MCF 10A (cell line): ENCODE measurements at places on chromosomes 5 and 9. TPM values are rescaled to one million over a fixed set of nuclear protein-coding genes. Genes with fewer than 3 reads are reported as not detected.

Gene PCA3
- not detected in 2 replicates for total RNA-seq

Gene EGFLAM
- total RNA-seq = 9.3 and 11.5 TPM in 2 replicates

Gene CD72
- total RNA-seq = 1.6 and 1.8 TPM in 2 replicates

Gene PALM2AKAP2
- 5.3 and 9.1 TPM in 2 replicates for total RNA-seq

Gene HABP4
- total RNA-seq = 4.3 and 6.3 TPM in 2 replicates

DNA sequence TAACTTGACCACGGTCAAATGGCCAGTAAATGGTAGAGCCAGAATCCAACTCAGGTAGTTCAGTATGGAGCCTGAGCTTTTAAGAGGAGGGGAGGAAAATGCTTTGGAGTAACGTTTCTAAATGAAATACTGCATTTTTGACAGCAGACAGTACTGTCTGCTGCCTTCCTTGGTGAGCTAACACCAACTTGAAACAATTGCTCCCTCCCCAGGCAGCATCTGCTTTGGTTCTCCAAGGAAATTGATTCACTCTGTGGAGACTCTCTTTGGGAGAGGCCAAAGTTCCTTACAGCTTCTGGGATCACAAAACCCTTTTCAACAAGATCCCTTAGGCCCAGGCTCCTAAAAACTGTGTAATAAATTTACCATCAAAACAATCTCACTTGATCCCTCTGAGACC lies 75.2 kb upstream of the SSBP2 start:
- DNase-seq = peak; percentile 6

DNA sequence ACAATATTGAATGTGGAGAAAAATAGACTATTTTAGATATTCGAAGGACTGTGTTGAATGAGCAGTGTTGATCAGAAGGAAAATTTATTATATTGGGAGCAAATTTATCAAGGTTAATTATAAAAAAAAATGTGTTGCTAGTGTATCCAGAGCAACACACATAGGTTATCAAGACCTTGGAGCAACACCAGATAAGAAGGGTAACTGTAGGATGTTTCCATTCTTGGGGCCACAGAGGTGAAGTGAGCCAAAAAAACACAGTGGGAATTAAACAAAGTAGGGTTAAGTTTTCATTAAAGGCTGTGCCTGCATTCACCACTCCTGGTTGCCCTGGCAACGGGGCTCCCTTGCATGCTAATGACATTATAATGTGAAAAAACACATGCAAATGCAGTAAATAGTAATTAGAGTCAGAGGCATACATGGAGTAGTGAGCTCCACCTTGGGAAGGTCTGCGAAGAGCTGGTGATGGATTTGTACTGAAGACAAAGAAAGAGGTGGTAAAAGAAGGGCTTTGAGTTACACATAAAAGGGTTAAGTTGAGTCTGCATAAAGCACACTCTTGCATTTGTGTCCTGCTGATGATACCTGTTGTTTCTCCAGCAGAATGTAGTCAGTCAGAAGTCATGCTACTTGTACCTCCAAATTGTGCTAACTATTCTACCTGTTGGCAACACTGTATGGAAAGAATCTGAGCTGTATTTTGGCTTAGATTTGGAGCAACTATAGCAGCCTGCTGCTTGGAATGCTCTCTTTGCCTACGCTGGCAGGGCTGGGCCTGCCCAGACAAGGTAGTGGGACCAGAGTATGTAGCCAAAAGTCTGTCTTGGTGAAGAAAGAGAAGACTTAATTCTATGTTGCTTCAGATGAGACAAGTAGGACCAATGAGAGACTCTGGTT lies 59.6 kb downstream of the ATG10 start:
- DNase-seq = peak; percentile 24

GRCh38 chr9:111628411-111628810 lies 2.7 kb upstream of the DNAJC25 start:
- no peak for DNase-seq

- DNase-seq = no peak
Measured at GRCh38 chr9:20364959-20365358, 257.3 kb downstream of the MLLT3 start.

DNA sequence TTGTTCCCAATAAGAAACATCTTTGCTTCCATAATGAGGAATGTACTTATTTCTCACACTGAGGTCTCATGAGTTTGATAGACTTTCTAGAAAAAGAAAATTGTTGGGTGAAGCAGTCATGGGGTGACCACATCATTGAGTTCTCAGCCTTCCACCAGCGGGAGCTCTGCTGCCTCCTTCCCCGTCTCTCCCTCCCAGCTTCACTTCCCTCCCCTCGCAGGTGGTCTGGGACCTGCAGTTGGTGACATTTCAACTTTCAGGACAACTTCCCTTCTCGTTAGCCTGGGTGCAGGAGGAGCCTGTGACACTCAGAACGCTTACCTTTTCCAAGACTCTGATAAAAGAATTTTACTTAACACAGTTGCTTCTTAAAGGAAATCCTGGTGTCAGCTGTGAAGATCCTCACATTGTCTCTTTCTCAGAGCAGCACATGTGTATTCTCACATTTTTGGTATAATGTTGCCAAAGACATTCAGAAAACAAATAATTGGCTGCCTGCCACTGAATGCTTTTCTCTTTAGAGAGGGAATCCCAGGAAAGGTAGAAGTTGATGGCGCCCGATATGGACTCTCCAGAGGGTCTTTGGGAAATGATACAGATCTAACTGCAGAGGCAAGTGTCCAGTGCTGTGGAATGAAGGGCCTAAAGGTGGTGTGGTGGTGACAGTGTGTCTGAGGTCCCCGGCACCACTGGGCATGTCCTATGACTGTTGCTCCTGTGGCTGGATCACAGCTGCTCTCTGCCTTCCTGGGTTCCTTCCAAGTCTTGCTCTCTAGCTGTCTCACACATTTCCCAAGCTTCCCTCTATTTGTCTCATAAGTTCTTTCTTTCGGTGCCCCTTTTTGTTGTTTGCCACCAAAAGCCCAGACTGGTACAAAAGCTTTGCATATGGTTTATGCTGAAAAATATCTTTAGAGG lies 238.1 kb downstream of the GAS1 start:
- DNase-seq = no peak

DNA sequence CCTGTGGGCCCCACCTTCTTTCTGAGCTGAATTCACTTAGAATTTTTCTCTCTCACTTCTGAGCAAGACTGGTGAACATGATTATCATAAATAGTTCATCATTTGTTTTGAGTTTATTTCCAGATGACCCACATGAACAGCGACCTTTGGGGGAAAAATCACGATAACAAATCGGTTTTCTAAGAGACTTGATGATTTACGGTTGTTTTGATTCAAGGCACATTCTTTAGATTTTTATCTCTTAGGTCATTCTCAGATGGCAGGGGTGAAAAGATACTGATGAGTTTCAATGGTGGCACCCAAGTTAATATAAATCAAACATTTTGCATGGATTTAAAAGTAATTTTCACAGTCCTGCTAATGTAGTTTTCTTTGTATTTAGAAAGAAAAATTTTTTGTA lies 95.1 kb downstream of the DMXL1 start:
- no peak for DNase-seq

GRCh38 chr9:70998962-70999361 lies 122.5 kb downstream of the TRPM3 start:
- DNase-seq = no peak

DNA sequence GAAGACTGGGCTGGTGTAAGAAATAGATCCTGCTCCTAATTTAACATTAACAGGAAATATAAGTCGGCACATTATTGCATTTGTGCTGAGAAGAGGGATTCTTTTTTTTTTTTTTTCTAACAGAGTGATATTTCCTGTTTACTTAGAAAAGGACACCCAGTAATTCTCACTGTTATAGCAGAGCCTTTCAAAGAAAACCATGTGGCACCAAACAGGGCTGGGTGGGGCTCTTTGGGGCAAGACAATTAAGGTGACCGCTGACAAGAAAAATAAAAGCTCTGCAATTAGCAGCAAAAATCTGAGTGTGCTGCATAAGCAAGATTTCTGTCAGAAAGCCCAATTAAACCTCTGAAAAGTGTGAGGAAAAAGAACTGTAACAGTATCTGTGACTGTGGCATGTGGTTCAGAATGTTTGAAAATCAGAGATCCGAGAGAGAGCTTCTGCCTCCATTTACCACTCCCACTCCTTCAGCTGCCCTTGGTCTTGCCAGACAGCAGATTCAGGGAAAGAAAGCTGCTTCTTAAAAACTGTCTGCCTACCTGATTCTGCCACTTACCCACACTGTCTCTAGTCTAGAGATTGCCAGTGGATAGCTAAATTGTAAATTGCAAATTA lies 77.1 kb upstream of the IQGAP2 start:
- DNase-seq = no peak

DNA sequence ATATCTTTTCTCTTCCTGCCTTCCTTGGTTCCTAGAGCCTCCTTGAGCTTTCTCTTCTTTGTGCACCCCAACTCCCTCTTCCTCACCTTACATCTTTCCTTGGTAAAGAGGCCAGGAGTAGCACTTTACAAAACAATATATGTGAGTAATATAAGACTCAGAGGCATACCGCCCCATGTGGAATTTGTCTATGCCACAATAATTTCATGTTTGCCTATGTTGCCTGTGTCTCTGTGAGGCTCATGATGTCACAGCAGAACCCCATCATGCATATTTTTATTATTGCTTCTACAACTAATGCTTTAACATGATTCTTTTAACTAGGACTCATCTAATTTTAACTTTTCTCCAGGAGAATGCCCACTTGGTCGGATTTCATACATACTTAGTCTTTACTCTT lies 15.0 kb upstream of the LVRN start:
- peak; percentile 14 for DNase-seq

GRCh38 chr9:7500521-7500920 lies 299.1 kb downstream of the DMAC1 start:
- DNase-seq = peak; percentile 55

GRCh38 chr9:120928483-120929228 lies 2.1 kb upstream of the TRAF1 start:
- DNase-seq = peak; percentile 31

DNA sequence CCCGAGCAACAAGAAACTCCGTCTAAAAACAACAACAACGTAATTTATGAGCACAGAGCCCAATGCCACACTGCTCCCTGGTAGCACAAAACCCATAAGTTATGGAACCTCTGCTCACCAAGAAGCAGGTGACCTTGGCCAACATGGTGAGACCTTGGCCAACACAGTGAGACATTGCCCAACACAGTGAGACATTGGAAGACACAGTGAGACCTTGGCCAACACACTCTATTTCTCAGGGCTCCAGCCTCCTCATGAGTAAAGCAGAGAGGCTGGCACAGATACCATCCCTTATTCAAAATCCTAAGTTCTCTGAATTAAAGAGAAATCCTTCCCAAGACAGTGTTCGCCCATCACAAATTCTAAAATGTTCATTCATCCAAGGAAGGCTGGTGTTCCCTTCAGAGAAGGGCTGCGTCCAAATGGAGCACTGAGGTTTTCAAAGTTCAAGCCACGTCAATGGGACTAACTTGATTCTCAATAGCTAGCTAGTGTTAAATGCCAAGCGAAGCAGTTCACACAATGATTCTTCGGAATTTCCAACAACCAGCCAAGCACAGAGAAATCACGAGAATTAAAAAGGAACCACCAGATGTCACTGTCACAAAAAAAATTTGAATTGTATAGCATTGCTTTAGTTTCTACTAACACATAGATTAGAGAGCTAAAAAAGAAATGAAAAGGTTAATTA lies 29.5 kb downstream of the TTC39B start:
- DNase-seq = peak; percentile 28

- no peak for DNase-seq
Measured at GRCh38 chr9:26551971-26552370, 340.6 kb downstream of the CAAP1 start.

DNA sequence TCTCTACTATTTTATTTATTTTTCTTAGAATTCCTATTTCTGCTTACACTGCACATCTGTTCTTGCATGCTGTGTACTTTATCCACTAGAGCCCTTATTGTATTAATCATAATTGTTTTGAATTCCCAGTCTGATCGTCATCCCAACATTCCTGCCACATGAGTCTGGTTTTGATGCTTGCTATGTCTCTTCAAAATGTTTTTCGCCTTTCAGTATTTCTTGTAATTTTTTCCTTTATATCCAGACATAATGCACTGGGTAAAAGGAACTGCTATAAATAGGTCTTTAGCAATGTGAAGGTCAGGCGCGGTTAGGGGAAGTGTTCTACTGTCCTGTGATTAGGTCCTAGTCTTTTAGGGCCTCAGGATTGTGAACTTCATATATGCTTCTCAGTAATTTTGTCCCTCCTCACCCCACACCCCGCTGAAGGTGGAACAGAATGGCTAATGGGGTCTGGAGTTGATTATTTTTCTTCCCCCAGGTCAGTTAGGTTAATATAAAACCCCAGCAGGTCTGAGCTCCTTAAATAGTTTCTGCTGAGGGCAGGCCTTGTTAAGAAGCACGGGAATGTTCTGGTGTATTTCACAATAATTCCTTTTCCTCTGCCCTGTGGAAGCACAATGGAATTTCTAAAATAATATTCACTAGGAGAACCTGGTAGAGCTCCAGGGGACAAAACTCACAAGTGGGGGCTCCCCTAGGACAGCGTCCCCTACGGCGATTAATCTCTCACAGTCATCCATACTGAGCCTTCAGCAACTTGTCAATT lies 146.6 kb upstream of the TUT7 start:
- DNase-seq = peak; percentile 68
